ENCODE measurements at places on chromosomes 2 and 18.

- no peak for DNase-seq
These were observed 1.4 kb downstream of the STARD7 start for GRCh38 chr2:96207073-96207773.

GRCh38 chr2:6864923-6865345 is 773 bp downstream of the CMPK2 start:
- DNase-seq = no peak

DNA sequence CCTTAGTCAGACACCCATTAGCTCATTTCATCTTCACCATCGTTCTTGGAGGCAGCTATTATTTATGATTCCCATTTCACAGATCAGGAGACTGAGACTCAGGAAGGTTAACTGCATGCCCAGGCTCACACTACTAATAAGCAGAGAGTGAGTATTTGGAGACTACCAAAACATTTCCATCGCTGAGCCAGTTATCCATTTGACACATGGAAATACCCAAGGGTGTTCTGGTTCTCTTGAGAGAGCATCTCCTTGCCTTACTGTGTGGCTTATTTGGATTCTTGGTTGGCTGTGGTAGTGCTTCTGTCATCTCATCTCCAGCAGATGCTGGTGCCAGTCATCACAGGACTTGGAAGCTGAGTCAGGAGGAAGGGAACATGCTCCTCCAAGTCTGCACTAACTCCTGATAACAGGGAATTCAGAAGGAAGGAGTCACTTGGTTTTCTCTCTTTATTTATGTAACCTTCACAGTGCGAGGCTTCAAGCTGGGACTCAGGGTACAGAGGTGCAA is 55.2 kb downstream of the RASGRP3 start:
- DNase-seq = no peak

DNA sequence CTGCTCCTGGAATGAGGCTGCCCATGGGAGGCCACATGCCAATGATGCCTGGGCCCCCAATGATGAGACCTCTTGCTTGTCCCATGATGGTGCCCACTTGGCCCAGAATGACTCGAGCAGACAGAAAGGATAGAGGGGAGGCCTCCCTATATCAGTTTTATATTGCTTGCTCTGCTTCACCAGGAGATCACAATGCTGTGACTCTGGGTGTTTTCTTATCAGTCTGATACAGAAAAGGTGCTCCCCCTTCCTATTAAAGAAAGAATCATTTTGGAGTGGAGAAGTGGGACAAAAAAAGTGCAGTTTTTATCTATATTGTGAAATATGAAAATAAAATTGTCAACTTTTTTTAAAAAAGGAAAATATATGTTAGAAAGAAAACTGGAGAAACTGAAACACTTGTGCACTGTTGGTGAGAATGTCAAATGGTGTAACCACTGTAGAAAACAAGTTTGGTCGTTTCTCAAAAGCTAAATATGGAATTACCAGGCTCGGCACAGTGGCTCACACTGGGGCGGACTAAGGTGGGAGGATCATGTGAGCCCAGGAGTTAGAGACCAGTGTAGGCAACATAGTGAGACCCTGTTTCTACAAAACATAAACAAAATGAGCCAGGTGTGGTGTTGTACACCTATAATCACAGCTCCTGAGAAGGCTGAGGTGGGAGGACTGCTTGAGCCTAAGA is 21.8 kb downstream of the LPIN2 start:
- no peak for DNase-seq

DNA sequence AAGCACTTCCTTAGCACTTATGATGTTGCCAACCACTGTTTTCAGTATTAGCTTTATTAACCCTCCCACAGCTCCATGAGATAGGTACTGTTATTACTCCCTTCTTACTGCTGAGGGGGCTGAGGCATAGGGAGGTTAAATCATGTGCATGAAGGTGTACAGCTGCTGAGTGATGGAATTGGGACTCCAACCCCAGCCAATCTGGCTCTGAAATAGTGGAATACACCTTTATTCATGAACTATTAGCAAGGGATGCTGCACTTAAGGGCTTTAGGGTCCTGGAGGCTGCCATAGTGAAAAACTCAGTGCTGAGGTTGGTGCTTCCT is 19.2 kb downstream of the SMARCAL1 start:
- DNase-seq = no peak

DNA sequence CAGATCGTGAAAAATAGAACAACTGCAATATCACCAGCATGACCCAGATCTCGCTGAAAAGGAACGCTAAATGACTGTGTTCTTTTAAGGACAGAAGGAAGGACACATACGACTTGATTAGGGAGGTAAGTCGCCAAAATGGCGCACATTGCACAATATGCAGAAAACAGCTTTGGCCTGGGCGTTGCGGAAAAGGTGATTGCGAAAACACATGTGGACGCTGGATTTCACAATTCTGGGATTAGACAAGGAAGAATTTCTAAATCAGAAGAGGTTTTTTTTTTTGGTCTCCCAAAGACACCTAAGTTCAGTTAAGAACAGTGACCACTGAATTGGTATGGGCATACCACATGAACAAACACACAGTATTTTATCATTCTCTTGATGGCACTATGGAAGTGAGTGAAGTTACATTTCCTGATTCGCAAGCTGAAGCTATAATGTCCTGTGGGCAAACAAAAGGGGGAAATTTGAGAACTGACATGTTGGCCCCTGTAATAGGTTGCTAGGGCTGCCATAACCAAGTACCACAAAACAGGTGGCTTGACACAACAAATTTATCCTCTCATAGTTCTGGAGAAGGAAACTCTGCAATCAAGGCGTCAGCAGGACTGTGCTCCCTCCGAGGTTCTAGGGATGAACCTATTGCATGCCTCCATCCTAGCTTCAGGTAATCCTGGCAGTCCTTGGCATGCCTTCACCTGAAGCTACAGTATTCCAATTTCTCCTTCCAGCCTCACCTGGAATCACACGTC is 25.8 kb upstream of the ERICH2 start:
- DNase-seq = no peak

- no peak for DNase-seq
These were observed 6.4 kb upstream of the XDH start for GRCh38 chr2:31420936-31421335.

GRCh38 chr18:6842081-6842480 is 112.6 kb downstream of the ARHGAP28 start:
- DNase-seq = no peak

GRCh38 chr2:52501715-52502475 is 1265.7 kb upstream of the CHAC2 start:
- no peak for DNase-seq

DNA sequence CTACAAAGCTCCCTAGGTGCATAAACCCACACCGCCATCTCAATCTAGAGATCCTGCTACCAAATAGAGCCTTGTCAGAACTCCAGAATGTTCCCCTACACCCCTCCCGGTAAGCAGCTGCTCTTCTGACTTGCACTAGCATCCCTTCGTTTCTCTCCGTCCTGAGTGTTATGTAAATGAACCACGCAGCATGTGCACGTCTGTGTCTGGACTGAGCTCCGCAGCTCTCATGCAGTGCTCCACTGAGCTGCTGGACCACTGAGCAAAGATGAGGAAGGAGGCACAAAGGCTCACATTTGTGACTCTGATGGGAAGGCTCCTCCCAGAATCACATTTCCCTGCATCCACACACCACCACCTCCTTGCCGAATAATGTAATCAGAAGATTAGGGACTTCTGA is 203.6 kb downstream of the MYT1L start:
- DNase-seq = no peak

DNA sequence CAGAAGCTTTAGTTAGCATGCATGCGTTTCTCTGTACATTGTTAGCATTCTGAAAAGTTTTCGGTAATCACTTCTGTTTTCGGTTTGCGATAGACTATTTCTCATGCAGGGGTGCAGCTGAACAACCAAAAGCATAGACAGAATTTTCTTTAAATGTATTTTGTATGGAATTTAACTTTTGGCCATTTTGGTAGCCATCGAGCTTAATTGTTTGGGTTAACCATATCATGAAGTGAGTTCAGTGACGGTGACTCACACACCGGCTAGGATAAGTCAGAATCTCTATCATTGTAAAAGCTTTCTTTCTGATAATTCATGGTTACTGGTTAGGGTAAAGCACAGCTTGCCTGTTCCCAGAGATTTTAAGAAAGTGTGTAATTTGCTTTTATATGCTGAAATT is 107.2 kb downstream of the CD226 start:
- DNase-seq = no peak

GRCh38 chr2:126909781-126910180 is 11.1 kb downstream of the TEX51 start:
- no peak for DNase-seq

DNA sequence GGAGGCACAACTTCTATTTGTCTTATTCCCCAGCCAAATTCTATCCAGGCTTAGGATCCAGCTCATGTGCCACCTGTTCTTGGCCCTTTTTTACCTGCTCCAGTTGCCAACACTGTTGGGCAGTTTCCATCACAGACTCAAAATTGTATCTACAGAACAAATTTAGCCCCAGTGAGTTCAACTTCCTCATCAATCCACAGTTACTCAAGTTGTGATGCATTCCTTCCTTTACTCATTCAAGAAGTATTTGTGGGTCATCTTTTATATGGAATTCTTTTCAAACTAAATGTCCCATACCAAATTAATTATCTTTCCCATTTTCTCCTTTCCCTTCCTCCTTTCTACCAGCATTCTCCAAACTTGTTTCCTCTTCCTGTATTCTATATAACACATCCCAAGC is 12.7 kb upstream of the DDX18 start:
- no peak for DNase-seq

- DNase-seq = no peak
These were observed 562 bp downstream of the ANKMY1 start for GRCh38 chr2:240557101-240557751.

DNA sequence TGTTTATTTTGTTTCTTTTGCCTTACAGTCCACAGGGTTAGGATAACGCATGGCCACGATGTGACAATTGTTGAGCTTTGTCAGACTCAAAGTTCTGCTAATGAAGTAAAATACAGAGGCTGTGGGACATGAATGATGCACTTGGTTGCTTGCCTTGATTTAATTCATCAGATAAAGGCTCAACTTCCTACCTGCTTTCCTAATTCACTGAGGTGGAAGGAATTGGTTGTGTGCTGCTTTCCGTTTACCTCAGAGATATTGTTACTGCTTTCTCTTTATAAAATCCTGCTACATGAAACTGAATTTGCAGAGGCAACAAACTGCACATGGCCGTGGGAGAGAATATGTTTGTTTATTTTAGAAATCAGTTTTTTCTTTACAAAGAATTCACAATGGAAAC is 6.6 kb downstream of the RIT2 start:
- DNase-seq = no peak

- no peak for DNase-seq
These were observed 3.2 kb upstream of the ENOSF1 start for GRCh38 chr18:715626-716025.

DNA sequence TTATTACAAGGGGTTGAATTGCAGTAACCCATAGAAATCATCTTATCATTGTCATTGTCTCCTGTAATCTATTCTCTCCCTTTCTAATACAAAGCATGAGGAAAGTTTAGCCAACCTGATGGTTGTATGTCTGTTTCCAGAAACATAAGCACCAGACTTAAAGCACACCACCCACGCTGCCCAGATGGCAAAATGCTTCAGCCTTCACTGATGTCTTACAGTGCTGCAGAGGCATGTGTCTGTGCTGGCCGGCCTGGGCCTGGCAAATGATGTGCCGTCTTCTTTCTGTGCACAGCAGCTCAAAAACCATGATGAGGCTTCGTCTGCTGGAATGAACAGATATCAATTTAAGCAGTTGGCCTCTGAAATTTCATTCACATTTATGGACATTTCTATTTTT is 443.0 kb upstream of the RGPD4 start:
- DNase-seq = no peak

DNA sequence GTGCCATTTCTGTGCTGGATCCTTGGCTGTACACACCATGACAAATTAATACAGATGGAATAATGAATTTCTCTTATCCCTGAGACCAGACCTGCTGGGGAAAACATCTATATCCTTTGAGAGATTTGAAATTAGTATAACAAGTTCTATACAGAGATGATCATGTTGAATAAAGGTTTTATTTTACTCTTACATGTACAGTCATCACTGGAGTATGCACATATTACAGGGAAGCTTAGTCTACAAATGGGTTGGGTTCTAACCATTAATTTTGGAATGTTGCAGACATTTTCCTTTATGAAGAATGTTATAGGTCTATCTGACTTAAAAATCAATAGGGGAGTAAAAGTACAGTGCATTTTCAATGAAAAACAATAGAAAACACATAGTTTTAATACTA is 29.9 kb upstream of the MMADHC start:
- DNase-seq = no peak

DNA sequence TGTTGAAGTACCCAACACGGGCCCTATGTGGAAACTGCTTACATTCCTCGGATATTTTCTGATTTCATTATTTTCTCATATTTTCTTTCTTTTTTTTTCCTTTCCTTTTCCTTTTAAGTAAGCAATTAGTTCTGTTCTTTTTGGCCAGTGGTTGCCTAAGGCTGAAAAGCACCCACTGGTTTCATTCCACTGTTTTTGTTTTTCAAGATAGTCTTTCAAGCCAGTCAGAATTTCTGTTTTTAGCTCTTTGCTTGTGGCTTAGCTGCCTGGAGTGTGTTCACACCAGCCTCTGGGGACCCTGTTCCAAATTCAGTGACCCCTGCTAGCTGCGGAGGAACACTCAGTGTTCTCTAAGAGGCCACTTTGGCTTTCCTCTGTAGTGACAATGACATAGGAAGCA is 73.6 kb downstream of the NRP2 start:
- no peak for DNase-seq

DNA sequence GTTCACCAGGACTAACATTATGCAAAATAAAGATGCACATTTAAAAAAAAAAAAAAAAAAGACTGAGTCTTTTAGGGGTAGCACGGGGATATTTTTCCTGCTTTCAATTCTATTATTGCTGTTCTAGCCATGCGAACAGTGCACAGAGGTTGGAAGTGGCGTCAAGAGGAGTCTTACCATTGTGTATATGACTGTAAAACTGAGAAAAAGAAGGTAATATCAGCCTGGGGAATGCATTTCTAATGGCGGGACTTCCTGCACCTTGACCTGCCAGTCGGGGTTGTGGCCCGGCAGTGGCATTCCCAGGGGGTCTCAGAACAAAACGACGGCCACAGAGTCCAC is 48.5 kb upstream of the ATP6V1B1 start:
- DNase-seq = no peak

DNA sequence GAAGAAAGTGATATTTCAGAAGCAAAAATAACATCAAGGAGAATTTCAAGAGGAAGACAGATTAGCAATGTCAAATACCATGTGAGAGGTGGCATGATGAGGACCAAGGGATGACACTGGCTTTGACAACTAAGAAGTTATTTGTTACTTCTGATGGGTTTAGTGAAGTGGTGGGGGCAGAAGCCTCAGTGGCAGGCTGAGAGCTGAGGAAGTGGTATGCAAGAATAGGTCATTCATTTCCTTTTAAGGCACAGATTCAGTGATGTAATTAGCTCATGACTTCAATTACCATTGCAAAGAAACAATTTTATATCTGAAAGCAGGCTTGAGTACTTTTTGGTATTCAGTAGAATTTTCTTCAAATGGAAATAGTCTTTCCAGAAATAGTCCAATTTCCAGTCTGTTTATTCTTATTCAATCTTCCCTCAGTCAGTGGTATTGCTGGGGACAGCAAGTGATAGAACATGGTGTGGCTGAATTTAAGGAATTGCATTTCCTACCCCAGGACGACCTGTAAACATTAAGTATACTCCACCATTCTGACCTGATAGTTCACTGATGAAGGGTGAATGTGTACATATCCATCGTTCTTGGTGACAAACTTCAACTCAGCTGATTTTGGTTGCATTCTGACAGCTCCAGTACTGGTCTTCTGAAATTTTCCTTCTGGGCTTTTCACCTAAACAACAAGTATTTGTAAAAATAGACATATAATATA is 28.2 kb downstream of the GEMIN6 start:
- no peak for DNase-seq
